Kidney (tissue), 22 donors: ENCODE measurements at places on chromosomes 5 and 9.

DNA sequence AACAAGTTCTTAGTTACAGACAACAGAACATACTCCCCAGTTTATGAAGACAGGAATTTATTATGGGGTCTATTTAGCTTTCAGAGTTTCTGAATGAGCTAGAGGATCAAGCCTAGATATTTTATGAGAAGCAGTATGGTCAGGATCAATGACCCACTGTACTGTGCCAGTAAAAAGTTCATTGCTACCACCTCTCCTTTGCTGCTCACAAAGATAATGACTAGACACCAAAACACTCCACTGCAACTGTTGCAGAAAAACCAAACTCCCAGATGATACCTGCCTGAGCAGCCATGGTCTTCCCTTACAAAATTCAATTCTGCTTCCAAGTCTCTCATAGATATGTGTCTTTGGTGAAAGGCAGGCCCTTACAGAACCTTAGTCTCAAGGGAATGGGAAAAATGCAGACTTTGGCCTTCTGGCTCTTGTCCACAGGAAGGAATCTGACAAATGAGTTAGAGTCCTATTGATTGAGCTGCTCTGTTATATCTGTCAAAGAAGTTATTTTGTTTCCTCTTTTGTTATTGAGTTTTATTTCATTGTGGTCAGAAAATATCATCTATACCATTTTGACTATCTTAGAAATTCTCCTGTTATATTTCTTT, 74.7 kb upstream of the RASGRF2 start:
- no peak for DNase-seq
- H3K4me1 ChIP-seq = no peaks in the 10 kb centered on the region
- H3K36me3 ChIP-seq = no peaks in the 10 kb centered on the region
- no peak overlapping the region for H3K4me3 ChIP-seq

DNA sequence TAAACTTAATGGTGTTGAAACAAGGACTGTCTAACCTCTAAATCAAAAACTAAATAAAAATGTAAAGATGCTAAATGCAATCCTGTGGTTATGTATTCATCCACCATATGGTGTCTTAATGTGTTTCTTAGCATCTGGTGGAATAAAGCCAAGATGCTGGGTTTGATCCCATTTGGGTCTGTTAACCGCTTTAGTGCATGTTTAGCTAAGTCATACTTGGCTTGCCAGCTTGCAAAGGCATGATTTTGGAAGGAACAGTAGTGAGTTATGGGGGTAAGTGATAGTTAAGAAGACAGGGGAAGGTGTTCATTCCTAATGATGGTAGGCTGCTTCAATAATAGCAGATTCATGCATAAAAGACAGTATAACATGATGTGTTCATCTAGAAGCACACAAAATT, 139.0 kb upstream of the SLC27A6 start:
- no peak for DNase-seq
- H3K36me3 ChIP-seq = no peaks in the 10 kb centered on the region
- no peak overlapping the region for H3K4me3 ChIP-seq

DNA sequence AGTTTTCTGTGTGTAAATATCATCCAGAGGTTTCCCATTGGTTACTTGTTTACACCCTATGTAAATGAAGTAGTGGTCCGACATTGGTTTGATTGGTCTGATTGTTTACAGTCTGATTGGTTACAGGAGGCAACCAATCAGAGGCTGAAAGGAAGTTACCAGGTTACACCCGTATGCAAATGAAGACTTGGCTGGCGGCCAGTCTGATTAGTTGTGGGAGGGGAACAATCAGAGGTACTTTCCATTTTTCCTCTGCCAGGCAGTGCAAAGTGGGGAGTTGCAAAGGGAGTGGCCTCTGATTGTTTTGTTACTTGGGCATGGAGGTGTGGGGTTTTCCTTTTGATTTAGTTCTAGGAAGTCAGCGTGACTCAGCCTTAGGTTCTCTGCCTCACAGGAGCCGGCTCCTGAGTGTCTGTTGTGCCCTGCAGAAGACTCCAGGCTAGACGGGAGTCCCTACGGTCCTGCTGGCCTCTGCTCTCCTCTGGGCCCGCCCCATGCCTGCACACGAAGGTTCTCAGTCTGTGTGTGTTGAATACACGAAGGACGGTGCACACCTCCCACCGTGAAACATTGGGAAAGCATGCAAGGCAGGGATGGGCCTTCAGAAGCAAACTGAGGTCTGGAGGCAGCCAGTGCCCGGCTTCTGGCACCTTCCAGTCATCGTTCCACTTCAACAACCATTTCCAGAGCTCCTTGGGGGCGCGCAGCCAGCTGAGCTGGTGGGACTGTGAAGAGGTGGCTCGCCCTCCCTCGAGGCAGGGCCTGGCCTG, 42.9 kb downstream of the OLFM1 start:
- no peak overlapping the region for H3K4me3 ChIP-seq
- no peaks in the 10 kb centered on the region for H3K27me3 ChIP-seq
- H3K27ac ChIP-seq = no peak overlapping the region

GRCh38 chr5:14908172-14908571, 36.6 kb upstream of the ANKH start:
- H3K4me1 ChIP-seq = no peaks in the 10 kb centered on the region
- H3K36me3 ChIP-seq = no peaks in the 10 kb centered on the region
- no peak for DNase-seq
- H3K27me3 ChIP-seq = no peaks in the 10 kb centered on the region
- H3K4me3 ChIP-seq = no peak overlapping the region

- no peak overlapping the region for H3K4me3 ChIP-seq
- H3K27ac ChIP-seq = no peak overlapping the region
- H3K36me3 ChIP-seq = no peaks in the 10 kb centered on the region
- no peaks in the 10 kb centered on the region for H3K27me3 ChIP-seq
- DNase-seq = no peak
These were observed 2.9 kb upstream of the SLC23A1 start for GRCh38 chr5:139386050-139386438.
